ENCODE measurements at places on chromosomes 3 and 15. TPM values are rescaled to one million over a fixed set of nuclear protein-coding genes. Genes with fewer than 3 reads are reported as not detected.

NUDT16 gene
- 14.9 TPM for total RNA-seq

UBP1 gene
- total RNA-seq, result 33.6 TPM

XCR1 gene
- total RNA-seq, result not detected

CPNE4 gene
- not detected for total RNA-seq

C3orf18 gene
- total RNA-seq, result 19.4 TPM

FAM107A gene
- total RNA-seq, result 0.16 TPM

C3orf70 gene
- total RNA-seq, result 0.34 TPM

ZDHHC23 gene
- total RNA-seq, result 0.43 TPM

GOLGA6L7 gene
- total RNA-seq, result not detected

CD80 gene
- total RNA-seq, result 0.16 TPM

SAMMSON gene
- not detected for total RNA-seq

SUSD5 gene
- total RNA-seq, result 5.7 TPM

CFAP44 gene
- 4.4 TPM for total RNA-seq

CFAP100 gene
- total RNA-seq, result not detected

TRMT10C gene
- total RNA-seq, result 10.0 TPM

TNIK gene
- total RNA-seq, result 15.1 TPM

CPLX3 gene
- total RNA-seq, result under 0.01 TPM

SERINC4 gene
- total RNA-seq, result not detected

ACTRT3 gene
- total RNA-seq, result 7.1 TPM

RAB43 gene
- total RNA-seq, result 8.1 TPM

NANOGP8 gene
- total RNA-seq, result not detected

GOLGA8S gene
- total RNA-seq, result under 0.01 TPM

REC114 gene
- not detected for total RNA-seq

SI gene
- not detected for total RNA-seq

TMCO5A gene
- total RNA-seq, result not detected

SETMAR gene
- 11.2 TPM for total RNA-seq

GNL3 gene
- total RNA-seq, result 51.2 TPM

ABI3BP gene
- 3.5 TPM for total RNA-seq

KNL1 gene
- 1.7 TPM for total RNA-seq

All from bronchial smooth muscle cell (primary cell).